Esophagus mucosa (tissue), 1 donor: ENCODE measurements at places on chromosomes 2 and 18. TPM values are rescaled to one million over a fixed set of nuclear protein-coding genes. Genes with fewer than 3 reads are reported as not detected.

MYO3B gene
- total RNA-seq = 0.24 TPM

ANTXR1 gene
- 13.9 TPM for total RNA-seq

POTEC gene
- not detected for total RNA-seq

RNF152 gene
- total RNA-seq = 7.7 TPM

HOXD12 gene
- not detected for total RNA-seq

HRH4 gene
- total RNA-seq = 0.28 TPM

ERCC3 gene
- total RNA-seq = 19.0 TPM

C1QL2 gene
- not detected for total RNA-seq

CREG2 gene
- total RNA-seq = 2.3 TPM

- no peak for ATAC-seq
Observed at GRCh38 chr2:10410001-10410822, 37.9 kb downstream of the ODC1 start.

DNA sequence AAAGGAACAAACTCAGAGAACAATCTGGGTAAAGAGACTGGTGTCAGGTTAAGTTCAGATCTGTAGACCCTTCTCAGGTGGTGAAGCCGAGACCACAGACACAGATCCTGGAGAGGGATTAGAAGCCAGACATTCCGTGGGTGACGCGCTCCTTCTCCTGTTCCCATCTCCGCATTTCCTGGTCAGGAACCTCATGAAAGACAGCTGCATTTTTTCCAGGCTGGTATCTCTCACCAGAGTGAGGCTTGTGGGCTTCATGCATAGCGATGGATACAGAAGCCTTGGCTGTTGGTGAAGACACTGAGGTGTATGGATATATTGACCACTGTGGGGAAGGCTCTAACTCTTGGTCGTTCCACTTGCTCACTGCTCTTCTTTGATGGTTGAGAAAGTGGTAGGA lies 152.6 kb downstream of the FAM210A start:
- no peak for ATAC-seq

DNA sequence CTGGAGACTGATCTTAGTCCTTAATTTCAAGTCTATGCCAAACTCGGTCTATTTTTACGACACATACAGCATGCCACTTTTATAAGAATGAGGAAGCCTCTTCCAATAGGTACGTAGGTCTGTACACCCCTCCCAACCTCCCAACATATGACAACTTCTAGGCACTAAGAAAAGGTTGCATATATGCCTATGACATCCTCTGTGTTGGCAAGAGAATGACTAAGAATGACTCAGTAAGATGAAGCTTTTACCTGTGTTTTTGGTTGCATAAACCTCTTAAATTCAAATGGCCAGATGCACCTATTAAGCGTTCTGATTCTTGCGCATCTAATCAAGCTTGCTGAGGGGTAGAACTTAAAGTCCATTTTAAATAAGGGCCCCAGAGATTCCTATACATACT lies 586.4 kb upstream of the ZEB2 start:
- ATAC-seq = peak; percentile 48

DNA sequence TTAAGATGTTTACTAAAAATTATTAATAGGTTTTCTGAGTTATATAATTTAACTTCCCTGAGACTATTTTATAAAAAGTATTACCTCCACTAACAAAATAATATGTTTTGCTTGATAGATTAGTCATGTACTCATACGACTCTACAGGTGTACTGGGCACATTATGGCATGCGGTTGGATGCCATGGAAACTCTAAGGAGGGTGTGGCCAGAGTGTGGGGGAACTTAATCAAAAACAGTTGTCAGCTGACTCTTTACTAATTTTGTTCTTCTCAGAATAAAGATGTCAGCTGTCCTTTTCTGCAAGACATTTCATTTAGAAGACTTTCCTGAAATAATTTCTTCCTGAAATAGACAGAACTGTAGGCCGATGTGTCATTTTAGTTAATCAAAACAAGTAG lies 228.3 kb upstream of the SIX3 start:
- no peak for ATAC-seq

DNA sequence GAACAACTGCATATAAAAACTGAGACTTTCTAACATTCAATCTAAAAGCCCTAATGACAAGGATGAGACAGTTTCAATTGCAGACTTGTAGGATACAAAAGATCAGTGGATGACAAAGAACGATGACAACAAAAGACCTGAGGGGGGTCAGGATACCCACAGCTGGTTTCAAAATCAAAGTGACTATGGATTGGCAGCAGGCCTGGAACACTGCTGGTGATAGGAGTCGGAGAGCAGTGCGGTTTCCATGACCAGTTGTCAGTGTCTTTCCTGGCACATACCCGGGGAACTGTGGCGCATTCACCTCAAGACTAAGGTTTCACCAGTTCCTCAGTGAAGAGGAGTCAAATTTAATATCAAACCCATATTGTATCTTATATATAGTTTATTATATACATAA lies 42.0 kb downstream of the EHD3 start:
- ATAC-seq = no peak

GRCh38 chr2:236879416-236879963 lies 206.2 kb upstream of the COPS8 start:
- no peak for ATAC-seq
